Vagina (tissue), 2 donors: ENCODE measurements at places on chromosomes 2 and 18.

- no peak for DNase-seq
Measured at GRCh38 chr18:79964330-79965118, at the start of gene HSBP1L1. TSS of gene HSBP1L1 (plus strand) at chr18:79964643. CDS start at chr18:79964736, 93 bp downstream.

DNA sequence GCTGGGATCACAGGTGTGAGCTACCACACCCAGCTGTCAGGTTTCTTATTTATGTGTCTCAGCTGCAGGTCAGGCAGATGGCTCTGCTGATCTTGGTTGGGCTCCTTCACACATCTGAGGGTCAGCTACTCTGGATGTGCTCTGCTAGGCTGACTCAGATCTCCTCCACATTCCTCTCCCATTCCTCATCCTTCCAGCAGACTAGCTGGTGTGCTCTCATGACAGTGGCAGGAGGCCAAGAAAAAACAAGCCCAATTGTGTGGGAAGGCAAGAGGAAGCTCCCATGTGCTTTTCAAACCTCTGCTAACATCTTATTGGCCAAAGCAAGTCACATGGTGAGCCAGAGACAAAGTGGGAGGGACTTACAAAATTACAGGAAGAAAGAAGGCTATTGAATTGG lies 11.7 kb upstream of the MSH6 start:
- no peak for DNase-seq

GRCh38 chr2:215145611-215146010 lies 7.2 kb upstream of the ABCA12 start:
- no peak for DNase-seq

DNA sequence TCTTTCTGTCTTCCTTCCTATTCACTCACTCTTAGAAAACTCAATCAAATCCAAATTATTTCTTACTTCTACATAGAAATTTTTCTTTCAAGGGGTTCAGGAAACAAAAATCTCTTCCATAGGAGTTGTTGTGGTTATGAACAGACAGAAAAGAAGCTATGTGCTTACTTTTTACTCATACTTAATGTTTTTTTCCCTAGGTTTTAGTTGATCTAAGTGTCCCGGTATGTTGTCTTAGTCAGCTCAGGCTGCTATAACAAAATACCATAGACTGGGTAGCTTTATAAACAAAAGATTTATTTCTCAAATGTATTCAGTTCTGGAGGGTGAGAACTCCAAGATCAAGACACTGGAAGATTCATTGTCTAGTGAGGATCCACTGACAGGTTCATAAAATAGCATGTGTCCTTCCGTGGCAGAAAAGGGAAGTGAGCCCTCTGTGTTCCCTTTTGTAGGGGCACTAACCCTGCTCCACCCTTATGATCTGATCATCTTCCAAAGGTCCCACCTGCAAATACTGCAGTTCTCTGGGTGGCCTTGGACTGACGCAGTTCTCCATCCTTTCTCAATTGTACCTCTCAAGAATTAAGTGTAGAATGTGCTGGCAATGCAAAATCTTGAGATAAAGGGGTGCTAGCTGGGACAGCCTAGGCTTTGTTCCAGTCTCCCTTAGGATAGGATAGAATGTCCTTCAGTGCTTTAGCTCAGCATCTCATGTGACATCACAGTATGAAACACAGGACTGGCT lies 14.4 kb upstream of the VRK2 start:
- no peak for DNase-seq

DNA sequence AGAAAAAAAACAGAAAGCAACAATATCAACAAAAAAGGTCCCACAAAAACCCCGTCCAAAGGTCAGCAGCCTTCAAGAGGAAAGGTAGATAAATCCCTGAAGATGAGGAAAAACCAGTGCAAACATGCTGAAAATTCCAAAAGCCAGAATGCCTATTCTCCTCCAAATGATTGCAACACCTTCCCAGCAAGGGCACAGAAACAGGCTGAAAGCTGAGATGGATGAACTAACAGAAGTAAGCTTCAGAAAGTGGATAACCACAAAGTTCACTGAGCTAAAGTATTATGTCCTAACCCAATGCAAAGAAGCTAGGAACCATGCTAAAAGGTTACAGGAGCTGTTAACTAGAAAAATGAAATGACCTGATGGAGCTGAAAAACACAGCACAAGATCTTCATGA lies 226.4 kb upstream of the DSEL start:
- DNase-seq: no peak
